ENCODE measurements at places on chromosomes 7 and 10.

DNA sequence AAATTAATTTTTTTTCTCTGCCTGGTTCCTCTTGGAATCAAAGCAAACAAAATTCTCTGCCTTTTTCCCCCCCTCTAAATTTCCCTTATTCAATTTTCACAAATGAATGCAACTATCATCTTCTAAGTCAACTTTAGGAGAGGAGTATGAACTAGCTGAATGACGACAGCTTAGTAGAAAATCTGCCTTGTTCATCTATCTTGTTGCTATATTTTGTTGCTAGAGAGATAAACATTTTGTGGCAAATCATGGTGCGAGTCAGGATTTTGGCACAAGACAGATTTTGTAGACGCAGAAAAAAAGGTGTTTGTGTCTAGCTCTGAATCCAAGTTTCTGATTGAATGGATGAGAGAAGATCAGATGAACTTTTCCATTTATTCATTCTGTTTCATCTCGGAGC, 81.0 kb upstream of the FZD8 start:
- no peak for DNase-seq

GRCh38 chr7:91556956-91557650, 292.9 kb downstream of the FZD1 start:
- DNase-seq = no peak

DNA sequence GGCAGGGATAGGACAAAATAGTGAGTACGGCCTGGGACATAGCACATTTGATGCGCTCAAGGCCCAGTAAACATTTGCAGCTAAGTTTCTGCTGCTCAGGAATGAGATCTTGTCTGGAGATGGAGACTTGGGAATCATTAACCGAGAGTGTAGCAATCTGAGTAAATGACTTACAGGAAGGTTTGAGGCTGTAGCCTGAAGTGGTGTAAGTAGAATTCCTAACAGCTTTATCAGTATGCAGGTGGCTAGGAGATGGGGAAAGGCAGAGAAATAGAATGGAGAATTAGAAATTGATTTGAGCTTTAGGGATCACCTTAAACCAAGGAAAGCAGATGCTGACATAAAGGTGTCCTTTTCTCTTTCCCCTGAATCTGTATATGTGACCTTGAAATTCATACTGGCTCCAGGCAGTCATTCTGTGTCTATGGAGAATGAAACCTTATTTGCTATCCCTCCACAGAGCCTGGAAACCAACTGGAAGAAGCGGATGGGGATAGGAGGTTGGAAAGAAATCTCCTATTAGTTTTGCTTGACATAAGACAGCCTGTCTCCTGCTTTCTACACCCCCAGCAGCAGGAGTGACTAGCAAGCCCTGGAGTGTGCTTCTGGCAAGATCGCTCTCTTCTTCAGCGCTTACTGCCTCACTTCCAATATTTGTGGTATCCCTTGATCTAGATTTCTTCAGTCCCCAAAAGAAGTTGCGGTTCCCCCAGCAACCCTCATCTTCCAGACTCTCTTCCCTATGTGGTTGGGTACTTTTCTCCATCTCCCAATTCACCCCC, 6.4 kb upstream of the PON2 start:
- no peak for DNase-seq

DNA sequence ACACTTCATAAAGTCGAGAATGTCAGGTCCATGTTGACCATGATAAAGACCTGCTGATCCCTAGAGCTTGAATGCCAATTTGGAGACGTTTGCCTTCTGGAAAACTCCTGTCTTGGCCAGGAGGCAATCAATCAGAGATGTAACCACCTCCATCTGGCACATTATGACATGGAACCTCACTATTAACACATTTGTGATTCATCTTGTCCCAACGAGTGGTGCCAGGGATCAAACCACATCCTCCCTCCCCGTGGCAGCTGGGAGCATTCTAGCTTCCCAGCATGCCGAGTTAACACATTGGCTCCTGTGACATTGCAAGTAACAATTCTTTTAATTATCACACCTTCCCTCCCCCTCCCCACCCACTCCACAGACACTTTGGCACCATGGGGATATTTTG, 84.0 kb upstream of the PPP1R17 start:
- no peak for DNase-seq

- DNase-seq = no peak
These were observed 201.0 kb upstream of the PRPS1L1 start for GRCh38 chr7:18228686-18229085.

DNA sequence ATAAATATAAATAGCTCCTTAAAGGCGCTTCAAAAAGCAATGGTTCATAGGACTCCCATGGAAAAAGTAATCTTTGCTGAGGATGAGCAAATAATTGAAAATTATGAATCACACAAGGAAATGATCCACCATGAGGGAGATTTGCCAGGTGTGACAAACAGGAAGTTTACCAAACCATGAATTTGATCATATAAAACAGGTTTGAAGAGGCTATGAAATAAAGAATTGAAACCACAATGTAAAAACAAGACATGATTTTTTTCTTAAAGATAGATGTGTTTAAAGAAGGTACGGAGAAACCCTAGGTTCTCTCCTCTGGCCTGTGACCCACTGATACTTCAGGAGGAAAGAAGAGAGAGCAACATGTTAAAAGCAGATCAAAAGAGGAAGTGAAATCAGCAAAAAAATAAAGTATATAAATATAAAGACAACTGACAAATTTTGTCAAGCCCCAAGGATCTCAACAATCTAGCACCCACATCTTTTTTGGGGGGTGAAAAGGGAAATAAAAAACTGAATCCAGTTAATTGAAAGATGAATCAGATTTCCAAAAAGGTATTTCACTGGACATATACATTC, 111.3 kb upstream of the ASAH2 start:
- DNase-seq = no peak

DNA sequence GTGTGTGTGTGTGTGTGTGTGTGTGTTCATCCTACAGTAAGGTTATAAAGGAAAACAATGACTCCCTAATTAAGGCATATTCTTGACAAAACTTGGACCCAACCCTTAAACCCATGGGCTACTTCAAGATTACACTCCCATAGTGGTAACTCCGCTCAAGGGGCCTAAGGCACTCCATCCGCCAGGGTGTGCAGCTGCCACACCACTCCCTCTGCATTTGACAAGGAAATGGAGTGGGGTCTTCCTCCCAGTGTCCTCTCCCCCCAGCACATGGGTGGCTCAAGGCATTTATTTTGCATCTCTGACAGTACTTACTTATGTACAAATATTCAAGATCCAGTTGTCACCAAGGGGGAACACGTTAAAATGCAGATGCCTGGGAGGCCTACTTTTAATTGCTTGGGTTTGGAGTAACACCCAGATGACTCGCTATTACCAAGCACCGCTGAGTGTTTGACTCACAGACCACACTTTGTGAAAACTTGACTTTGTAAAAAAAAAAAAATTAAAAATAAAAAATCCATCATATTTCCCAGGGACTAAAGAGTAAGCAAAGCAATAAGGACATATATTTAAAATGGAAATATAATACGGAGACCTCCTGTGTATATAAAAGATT, 53.0 kb upstream of the AGR3 start:
- DNase-seq = no peak

- DNase-seq = peak; percentile 95
These were observed 11.6 kb downstream of the GOLGA7B start for GRCh38 chr10:97861097-97861750.

DNA sequence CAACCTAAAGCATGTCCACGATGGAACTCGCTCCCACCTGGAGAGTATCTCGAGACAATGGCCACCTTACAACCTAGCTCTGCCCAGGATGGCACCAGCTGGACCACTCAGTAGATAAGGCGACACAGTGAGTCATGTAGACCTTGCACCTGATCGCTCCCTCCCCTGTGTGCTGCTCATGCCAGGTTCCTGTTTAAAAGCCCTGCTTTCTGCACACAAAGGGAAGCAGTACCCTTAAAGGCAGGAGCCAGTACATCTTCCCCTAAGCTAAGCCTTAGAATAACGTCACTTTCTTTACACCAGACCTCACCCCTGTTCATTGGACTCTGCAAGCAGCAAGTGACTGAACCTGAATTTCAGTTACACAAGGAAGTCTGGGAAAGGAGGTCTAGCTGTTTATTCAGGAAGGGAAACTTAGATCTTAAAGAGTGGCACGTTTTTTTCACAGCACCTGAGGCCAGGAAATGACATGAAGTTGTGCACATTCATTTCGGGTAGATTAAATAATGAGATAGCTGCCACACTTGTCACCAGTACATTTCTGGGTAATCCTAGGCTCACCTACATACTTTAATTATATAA, 117.9 kb downstream of the MTPAP start:
- DNase-seq = no peak

DNA sequence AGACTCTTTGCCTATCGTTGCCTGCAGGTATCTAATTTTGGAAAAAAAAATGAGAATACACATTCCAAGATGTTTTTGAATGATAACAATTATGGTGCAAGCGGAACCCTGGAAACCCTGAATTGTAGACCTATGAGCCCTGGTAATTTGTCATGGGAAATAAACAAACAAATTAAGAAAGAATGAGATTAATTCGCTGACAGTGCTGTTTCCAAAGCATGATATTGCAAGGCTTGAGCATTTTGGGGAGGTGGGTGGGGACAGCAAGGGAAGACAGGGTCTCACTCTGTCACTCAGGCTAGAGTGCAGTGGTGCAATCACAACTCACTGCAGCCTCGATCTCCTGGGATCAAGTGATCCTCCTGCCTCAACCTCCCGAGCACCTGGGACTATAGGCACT, 900.3 kb downstream of the IPMK start:
- DNase-seq = no peak

Data from foreskin melanocyte (primary cell).